Left renal pelvis (tissue), 4 donors: ENCODE measurements at places on chromosomes 2 and 18. TPM values are rescaled to one million over a fixed set of nuclear protein-coding genes. Genes with fewer than 3 reads are reported as not detected.

The SH3RF3 gene
- 5.4 TPM for polyA plus RNA-seq

The FN1 gene
- 662 TPM for polyA plus RNA-seq

The IL1F10 gene
- not detected for polyA plus RNA-seq

The NT5C1B gene
- 0.96 TPM for polyA plus RNA-seq

The GAL3ST2 gene
- 0.16 TPM for polyA plus RNA-seq
